ENCODE measurements at places on chromosomes 7 and 10. TPM values are rescaled to one million over a fixed set of nuclear protein-coding genes. Genes with fewer than 3 reads are reported as not detected.
A peak's percentile ranks its signal among the peaks of the same experiment; 100 is the strongest.

GRCh38 chr10:75565286-75566251 is 134.1 kb downstream of the LRMDA start:
- no peaks in the 10 kb centered on the region for H3K27me3 ChIP-seq
- no peak overlapping the region for H3K27ac ChIP-seq
- no peaks in the 10 kb centered on the region for H3K4me1 ChIP-seq
- no peaks in the 10 kb centered on the region for H3K36me3 ChIP-seq

- H3K27me3 ChIP-seq, result no peaks in the 10 kb centered on the region
- peaks cover 18% of the 10 kb centered on the region for H3K4me1 ChIP-seq
- no peak overlapping the region for H3K4me3 ChIP-seq
- H3K36me3 ChIP-seq, result no peaks in the 10 kb centered on the region
These were observed 50.9 kb downstream of the CALML3 start for GRCh38 chr10:5575482-5576153.

GRCh38 chr7:85215098-85215497 is 28.2 kb upstream of the SEMA3D start:
- no peak overlapping the region for H3K4me3 ChIP-seq
- no peak for DNase-seq
- no peak overlapping the region for H3K27ac ChIP-seq
- no peaks in the 10 kb centered on the region for H3K36me3 ChIP-seq
- H3K27me3 ChIP-seq, result no peaks in the 10 kb centered on the region

DNA sequence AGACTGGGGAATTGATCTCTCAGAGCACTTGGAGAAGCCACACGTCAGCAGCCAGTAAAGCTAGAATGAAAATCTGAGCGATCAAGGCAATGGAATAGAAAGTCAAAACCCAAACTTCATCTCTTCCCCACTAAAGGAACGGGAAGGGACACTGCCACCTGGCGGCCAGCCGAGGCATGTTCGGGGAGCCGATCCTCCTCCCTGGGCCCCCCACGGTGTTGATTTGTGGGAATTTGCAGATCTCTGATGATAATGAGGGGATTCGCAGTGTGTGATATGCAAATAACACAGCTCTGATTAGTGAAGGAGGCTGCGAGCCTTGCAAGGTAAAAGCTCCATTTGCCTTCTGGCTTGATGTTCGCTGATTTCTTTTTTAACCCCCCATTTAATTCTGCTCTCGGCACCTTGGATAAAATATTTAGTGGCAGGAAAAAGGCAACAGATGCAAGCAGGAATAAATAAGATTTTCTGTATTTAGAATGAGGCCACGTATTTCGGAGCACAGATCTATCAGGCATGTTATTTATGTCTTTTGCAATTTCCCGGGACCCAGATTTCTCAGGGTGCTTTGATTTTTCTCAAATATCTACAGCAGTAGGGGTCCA is 258.6 kb downstream of the PAXIP1 start:
- no peaks in the 10 kb centered on the region for H3K36me3 ChIP-seq
- DNase-seq, result no peak
- no peak overlapping the region for H3K4me3 ChIP-seq
- H3K4me1 ChIP-seq, result peaks cover 3% of the 10 kb centered on the region
- H3K27me3 ChIP-seq, result no peaks in the 10 kb centered on the region

- no peak overlapping the region for H3K4me3 ChIP-seq
- H3K27ac ChIP-seq, result no peak overlapping the region
- peaks cover 2% of the 10 kb centered on the region for H3K4me1 ChIP-seq
These were observed 8.8 kb upstream of the EPHB4 start for GRCh38 chr7:100835903-100836811.

- peak; percentile 23 for DNase-seq
- H3K4me1 ChIP-seq, result no peaks in the 10 kb centered on the region
- H3K27ac ChIP-seq, result no peak overlapping the region
- no peaks in the 10 kb centered on the region for H3K36me3 ChIP-seq
These were observed 50.8 kb upstream of the PPP1R9A start for GRCh38 chr7:94856643-94857042.

DNA sequence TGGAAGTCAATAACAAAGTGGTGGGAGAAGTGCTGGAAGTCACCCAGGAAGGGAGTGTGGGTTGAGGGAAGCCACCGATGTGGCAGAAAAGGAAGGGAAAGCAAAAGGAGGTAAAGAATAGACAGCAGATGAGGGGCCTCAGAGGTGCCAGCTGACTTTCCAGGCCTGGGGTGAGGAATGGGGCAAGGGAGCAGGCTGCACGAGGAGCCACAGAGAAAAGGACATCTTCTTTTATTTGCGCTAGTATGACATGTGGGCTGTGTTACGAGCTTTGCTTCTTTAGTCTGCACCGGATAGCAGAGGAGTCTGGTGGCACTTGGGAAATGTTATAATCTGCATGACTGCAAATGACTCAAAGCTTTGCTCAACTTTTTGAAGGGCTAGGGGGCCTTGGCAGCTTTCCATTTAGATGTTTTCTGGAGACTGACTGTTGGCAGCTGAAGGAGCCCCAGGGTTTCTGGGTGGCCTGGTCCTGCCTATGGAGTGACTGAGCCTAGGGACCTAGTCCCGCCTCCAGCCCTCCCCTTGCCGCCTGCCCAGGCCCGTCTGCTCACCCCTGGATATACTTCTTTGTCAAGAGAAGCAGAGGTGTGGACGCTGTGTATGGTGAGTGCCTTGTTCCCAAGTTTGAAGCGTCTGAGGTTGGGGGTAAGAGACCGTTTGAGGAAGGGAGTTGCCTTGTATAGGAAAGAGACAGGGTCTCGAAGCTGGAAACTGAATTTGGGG is 5.1 kb downstream of the PRXL2A start:
- H3K4me3 ChIP-seq, result no peak overlapping the region
- peaks cover 24% of the 10 kb centered on the region for H3K4me1 ChIP-seq
- peak; percentile 34 for DNase-seq
- H3K36me3 ChIP-seq, result no peaks in the 10 kb centered on the region
- H3K27me3 ChIP-seq, result no peaks in the 10 kb centered on the region

DNA sequence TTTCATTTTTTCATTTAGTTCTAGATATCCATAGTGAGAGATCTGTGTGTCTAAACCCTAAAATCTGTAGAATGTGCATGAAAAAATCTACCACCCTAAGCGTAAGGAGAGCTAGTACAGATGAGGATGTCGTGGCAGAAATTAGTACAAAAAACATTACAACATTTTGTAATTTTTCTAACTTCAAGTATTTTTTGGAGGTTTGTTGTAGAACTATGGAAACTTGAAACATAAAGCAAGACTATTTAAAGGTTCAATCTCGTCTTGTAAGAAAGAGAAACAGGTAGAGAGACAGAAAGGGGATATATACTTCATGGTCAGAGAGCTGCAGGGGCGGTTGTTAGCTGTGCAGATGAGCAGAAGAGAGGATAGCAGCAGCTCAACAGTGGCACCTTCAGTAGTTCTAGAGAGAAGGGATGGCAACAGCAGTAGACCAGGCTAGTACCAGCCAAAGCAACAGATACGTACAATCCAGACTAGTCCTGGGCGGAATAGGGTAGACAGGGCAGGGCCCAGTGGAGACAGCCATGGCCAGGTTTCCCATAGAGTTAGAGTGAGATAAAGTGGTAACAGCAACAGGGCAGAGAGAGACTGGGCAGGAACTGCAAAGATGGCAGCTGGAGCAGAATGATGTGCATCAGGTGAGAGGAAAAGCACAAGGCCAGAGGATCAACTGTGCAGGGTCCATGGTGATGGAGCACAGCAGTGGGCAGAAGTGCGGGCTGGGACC is 145.2 kb downstream of the FRMD4A start:
- H3K36me3 ChIP-seq, result no peaks in the 10 kb centered on the region
- DNase-seq, result peak; percentile 96
- H3K27me3 ChIP-seq, result peaks cover 6% of the 10 kb centered on the region
- H3K4me1 ChIP-seq, result peaks cover 4% of the 10 kb centered on the region
- H3K27ac ChIP-seq, result peak overlapping the region; percentile 96

DNA sequence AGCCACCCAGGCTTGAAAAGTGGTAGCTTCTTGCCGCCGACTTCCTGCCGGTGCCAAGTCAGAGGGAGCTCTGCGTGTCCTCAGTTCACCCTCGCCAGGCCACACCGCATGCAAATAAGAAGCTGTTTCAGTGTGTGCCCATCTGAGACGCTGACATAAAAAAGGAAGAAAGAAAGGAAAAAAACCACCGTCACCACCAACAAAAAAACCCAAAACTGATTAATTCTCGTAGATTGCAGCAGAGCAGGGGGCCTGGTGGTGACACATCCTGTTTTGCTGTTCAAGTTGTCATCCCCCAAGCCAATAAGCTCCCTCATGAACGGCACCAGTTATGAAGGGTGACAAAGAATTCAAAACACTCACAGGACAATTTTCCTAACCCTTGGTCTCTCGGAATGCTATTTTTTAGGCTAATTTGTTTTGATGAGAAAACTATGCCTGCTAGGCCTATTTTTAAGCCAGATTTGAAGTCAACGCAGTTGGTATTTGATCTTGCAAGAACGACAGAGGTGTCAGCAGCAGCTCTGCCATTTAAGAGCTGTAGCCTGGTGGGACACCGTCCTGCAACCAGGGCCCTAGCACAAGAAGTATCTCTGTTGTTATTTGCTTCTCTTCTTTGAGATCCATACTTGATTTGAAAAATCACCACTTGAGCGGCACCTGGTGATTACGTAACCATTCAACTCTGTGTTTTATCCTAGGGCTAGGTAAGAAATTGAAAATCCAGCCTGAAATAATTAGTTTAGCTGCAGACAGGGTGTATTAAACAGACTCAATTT is 145.6 kb downstream of the PFKFB3 start:
- no peak overlapping the region for H3K4me3 ChIP-seq
- H3K4me1 ChIP-seq, result peaks cover 6% of the 10 kb centered on the region
- peak overlapping the region; percentile 40 for H3K27ac ChIP-seq
- H3K36me3 ChIP-seq, result no peaks in the 10 kb centered on the region

DNA sequence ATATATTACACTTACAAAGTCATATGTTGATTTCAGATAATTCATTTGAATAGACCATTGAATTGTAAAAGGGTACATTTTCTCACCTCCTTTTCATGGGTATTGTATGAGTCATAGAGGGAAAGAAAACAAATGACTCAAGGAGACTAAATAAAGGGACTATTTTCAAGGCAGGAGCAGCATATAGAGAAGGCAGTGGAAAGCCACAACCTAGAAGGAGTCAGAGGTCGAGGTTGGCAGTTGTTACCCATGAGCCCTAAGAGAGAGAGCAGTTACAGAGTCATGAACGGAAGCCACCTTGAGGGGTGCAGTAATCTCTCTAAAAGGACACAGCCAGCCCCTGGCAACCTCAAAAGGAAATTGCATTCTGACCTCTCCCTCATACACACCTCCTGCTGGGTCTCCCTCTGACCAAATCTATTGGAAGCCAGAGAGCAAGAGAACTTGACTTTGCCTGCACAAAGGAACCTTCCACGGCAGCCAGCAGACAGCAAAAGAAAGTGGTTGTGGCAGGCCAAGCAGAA is 137.9 kb downstream of the GRM8 start:
- no peaks in the 10 kb centered on the region for H3K27me3 ChIP-seq
- no peaks in the 10 kb centered on the region for H3K36me3 ChIP-seq
- H3K4me1 ChIP-seq, result no peaks in the 10 kb centered on the region
- no peak overlapping the region for H3K4me3 ChIP-seq
- no peak for DNase-seq

DNA sequence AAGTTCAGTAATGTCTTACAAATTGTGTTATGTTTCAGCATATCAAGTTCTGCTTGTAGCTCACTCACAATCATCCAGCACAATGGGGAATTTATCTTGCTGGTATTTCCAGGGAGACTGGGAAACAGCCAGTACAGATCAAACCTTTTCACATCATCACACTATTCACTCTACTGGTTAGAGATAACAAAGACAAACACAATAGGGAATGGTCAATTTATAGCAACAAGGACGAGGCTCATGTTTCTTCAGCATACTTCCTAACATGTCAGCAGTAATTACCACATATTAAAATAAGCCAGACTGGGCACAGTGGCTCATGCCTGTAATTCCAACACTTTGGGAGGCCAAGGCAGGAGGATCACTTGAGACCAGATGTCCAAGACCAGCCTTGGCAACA is 38.3 kb downstream of the TOMM7 start:
- H3K36me3 ChIP-seq, result no peaks in the 10 kb centered on the region
- no peak overlapping the region for H3K27ac ChIP-seq
- H3K27me3 ChIP-seq, result no peaks in the 10 kb centered on the region
- H3K4me1 ChIP-seq, result peaks cover 27% of the 10 kb centered on the region
- peak; percentile 70 for DNase-seq

DNA sequence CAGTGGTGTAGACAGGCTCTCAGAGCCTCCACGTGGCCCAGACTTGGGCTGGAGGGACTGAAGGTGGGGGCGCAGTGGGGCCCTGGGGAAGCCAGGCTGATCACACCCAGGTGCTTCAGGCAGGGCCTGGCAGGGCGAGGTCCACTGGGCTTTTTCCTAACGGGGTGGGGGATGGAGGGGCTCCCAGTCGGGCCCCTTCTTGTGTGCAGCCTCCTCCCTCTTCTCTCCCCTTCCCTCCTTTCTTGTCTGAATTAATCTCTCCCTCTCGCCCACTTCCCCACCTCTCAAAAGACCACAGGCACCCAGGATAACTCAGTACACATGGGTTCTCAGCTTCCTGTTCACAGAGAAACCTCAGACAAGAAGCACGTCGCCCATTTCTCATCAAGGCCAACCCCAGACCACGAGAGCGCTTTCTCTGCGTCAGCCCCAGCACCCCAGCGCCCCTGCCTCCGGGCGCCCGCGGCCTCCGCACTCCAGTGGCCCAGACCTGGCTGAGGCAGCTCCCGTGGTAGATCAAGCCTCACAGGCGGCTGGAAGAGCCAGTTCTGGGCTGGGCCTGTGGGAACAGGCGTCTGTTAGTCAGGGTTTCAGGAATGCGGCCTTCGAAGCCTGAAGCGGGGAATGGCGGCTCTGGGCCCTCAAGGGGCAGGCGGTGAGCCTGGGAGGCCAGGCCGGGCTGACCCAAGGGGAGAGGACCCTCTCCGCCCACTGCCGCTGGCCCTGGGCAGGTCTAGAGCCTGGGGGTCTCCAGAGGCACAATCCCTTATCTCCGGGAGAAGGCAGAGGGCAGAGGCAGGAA is 50.6 kb downstream of the PWWP2B start:
- peak overlapping the region; percentile 76 for H3K27ac ChIP-seq
- H3K4me1 ChIP-seq, result peaks cover 17% of the 10 kb centered on the region
- no peaks in the 10 kb centered on the region for H3K36me3 ChIP-seq
- peak; percentile 88 for DNase-seq
- H3K27me3 ChIP-seq, result no peaks in the 10 kb centered on the region

DNA sequence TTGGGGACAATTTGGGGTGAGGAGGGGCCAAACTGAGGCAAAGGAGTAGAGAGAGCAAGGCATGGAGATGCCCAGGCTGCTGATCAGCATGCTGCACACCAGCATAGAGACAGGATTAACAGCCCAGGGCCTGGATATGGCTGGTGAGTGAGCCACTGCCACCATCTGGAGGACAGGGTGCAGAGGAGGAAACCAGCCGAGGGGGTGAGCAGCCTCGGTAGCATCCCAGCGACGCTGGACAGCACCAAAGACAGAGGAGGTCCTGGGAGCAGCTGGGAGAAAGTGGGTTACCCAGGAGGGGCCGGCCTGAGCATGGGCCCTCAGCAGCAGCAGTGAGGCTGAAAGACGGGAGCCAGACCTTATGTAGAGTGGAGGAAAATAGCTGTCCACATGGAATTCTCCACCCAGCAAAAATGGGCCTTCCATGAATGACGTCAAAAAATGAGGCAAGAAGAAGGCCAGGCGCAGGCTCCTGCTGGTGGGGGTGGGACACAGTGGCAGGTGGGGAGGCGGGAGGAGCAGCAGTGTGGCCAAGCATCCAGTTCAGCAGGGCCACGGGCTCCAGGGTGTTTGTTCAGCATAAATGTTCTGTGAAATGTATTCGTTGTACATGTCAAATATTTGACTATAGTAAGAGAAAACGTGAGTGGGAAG is 16.7 kb downstream of the RET start:
- DNase-seq, result no peak
- peaks cover 3% of the 10 kb centered on the region for H3K27me3 ChIP-seq
- no peaks in the 10 kb centered on the region for H3K36me3 ChIP-seq
- no peak overlapping the region for H3K27ac ChIP-seq
- no peaks in the 10 kb centered on the region for H3K4me1 ChIP-seq

The ASCC1 gene
- total RNA-seq, result 33.9 TPM

The FANK1 gene
- 9.7 TPM for total RNA-seq

The SFTPA2 gene
- total RNA-seq, result not detected

All from astrocyte (in vitro differentiated cells and primary cell).